RWPE1 (cell line): ENCODE measurements at places on chromosomes 7 and 10.

GRCh38 chr10:77532068-77532467 is 105.5 kb downstream of the KCNMA1 start:
- peak; percentile 33 for DNase-seq

- DNase-seq, result no peak
These were observed 16.7 kb upstream of the HMX3 start for GRCh38 chr10:123119081-123119480.

DNA sequence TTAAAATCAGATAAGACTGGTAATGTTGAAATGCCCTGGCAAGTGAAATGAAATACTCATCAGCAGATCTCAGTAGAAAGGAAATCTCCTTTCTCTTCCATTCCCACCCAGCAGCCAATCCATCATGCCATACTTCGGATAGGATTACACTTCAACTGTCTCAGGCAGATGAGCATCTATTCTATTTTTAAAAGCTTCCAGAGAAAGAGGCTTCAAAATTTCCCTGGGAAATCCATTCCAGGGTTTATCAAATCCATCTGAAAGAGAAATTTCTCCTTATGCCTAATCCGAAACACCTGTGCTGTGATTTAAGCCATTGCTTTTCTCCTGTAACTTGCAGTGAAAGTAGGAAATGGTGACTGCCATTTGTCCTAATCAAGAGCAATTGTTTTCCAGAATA is 60.4 kb upstream of the RAPGEF5 start:
- DNase-seq, result no peak

- DNase-seq, result no peak
These were observed 332.3 kb downstream of the DNAJB6 start for GRCh38 chr7:157668884-157669767.

DNA sequence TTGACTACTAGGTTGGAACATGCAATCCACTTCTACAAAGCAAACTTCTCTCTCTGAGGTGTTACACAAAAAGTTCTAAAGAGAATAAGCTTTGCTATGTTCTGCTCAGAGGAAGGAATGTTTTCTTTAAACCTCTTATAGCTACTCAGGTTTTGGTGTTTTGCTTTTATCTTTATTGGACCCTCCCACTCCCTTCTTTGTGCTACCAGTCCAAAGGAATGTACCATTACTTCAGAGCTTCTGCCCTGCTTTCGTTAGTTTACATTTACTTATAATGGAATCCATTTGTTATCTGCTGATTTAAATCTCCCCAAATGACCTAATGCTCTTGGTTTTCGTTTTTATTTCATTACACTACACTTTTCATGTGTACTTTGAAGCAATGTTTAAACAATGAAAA is 154.9 kb downstream of the ATE1 start:
- no peak for DNase-seq

DNA sequence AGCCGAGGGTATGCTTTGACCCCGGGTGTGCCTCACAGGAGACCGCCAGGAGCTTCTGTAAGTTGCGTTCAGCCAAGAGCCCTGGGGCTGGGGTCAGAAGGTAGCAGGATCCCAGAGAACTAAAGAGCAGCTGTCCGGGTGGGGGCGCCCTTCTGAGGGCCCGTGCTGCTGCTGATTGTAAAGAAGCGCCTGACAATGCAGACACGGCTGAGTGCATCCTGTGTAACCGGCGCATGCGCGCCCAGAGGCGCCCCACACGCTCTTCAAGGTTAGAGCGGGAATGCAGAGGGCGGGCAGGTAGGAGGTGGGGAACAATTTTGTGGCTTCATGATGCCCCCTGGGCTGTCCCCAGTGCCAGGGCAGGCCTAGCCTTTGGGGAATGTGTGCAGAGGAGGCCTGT is 210.2 kb upstream of the CTBP2 start:
- no peak for DNase-seq
